ENCODE measurements at places on chromosomes 5 and 9.

DNA sequence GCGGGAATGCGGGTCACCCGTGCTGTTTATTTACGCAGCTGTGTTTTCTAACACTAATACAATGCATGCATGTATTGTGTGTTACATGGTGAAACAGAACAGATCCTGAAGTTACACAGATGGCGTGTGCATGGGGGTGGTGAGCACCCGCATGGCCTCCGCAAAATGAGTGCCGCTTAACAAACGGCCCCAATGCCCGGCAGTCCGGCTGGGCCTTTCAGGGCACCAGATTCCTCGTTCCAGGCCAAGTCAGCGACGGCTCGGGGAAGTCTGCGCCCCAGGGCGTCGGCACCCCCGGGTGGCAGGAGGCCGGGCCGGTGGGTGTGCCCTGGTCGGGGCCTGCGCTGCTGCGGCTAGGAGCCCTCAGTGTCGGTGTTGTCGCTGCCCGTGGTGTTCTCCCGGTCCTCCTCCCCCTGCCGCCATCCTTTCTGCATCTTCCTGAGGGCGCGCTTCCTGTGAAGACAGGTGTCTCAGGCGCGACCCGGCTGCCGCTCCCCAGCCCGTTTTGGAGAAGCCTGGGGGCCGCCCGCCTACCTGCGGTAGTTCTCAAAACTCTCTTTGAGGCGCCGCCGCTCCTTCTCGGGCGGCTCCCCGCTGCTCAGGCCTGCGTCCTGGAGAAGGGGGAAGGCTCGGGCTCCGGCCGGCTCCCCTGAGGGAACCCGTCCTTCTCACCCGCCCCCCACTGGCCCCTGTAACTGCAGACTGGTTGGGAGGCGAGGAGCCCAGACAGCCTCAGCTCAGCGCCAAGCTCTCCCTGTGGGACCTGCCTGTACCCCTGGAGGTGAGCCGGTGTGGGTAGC is 605 bp upstream of the DNLZ start:
- no peak for DNase-seq

DNA sequence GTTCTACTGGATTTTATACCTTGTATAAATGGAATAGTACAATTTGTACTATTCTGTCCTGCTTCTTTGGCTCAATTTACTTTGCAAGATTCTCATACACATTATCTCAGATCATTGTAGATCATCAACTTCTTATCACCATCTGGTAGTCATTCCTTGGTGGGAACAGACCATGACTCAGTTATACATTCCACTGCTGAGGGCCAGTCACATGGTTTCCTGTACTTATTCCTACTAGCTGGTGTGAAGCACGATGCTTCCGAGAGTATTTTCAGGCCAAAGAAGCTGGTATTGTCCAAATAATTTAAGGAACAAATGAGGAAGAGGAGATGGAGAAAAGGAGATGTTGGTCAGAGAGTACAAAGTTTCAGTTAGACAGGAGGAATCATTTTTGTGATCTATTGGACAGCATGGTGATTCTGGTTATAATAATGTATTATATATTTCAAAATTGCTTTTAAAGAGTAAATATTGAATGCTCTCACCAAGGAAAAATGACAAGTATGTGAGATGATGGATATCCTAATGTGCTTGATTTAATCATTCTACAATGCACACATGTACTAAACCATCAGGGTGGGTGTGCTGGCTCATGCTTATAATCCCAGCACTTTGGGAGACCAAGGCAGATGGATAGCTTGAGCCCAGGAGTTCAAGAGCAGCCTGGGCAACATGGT is 124.1 kb downstream of the SYK start:
- DNase-seq: no peak

GRCh38 chr5:135195270-135195608 is 161.2 kb upstream of the PITX1 start:
- no peak for DNase-seq

DNA sequence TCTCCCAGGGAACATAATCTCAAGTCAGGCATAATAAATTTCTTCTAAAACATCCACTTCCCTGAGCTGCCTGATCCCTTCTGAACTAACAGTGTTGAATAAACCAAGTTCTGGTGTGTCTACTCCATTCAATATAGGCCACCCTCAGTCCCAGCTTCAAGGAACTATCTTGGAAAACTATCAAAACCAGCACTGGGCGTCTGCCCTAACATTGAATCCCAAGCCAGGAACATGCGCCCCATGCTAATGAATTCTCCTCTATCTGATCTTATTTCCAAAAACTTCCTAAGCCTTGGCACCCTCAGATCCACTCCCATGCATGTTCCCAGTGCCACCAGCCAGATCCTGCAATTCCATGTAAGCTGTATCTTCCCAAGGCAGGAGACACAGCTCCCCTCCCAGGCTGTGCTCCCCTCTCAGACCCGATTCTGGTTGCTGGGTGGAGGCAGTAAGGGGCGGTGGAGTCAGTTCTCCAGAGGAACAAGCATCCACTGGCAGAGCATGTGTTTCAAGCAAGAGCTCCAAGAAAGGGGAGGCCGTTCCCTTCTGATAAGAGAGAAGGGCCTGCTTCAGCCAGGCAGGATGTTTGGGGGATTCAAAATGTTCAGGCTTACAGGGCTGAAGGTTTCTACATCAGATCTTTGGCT is 13.1 kb upstream of the FOXI1 start:
- DNase-seq: no peak

DNA sequence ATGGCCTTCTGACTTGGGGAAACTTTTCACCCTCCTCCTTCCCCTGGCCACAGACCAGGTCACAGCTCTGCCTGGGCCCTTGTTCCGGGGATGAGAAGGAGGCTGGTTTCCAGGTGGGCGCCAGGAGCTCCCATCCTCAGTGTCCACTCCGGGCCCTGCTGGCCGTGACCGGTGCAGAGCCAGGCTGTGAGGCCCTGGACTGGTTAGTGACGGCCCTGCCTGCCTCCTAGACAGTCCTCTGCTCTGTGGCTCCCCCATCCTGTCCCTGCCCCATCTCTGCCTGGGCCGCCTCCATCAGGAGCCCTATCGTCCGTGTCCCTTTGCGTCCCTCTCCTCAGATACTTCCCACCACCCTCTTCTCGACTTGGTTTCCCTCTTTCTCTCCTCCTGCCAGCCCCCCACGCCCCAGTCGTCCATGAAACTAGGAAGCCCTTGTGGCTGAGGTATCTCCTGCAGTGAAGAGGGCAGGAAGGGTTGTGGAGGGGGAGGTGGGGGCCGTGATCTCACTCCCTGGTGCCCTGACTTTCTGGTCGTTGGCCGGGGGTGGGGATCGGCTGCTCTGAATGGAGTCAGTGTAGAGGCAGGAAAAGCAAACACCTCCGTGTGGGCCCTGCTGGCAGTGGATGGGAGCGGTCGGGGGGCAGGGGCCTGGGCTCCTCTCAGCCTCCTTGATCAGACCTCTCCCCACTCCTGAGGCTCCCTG is 15.4 kb upstream of the CERCAM start:
- DNase-seq: no peak

DNA sequence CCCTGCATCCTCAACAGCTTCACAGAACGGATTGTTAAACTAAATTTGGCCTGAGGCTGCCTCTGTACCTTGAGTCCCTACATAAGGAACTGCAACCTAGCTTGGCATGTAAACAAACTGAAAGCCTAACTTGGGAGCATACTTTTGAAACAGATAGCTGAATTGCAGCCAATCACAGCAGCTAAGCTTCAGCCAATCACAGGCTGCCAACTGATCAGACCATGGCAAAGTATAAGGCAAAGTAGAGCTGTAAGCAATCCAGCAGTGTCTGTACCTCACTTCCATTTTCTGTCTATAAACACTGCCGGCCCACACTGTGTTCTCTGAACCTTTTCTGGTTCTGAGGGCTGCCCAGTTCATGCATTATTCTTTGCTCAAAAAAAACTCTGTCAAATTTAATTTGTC is 8.9 kb upstream of the ZNF483 start:
- no peak for DNase-seq

- no peak for DNase-seq
Observed at GRCh38 chr9:89625721-89626687, 21.2 kb downstream of the GADD45G start.

GRCh38 chr5:52702877-52703276 is 84.8 kb upstream of the ITGA1 start:
- no peak for DNase-seq

DNA sequence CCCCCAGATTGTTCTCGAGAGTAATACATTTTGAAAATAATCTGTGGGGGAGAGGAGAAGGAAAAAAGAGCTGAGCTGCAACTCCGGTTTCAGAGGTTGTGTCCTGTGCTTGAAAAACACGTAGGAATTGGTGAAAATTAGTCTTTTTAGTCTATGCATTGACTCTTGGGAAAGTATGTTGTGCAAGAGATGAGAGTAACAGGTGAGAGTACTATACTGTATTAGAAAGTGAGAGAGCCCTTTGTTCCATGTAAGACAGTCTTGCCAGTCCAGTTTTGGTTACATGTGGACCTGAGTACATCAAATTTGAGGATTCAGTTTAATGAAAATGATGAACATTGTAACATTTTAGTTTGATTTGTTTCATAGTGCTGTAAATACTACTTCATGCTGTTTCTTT is 27.8 kb downstream of the ERBIN start:
- no peak for DNase-seq

- DNase-seq: no peak
Observed at GRCh38 chr9:78826527-78826926, 529.6 kb downstream of the PSAT1 start.

- DNase-seq: no peak
Observed at GRCh38 chr9:8036914-8037524, 237.4 kb upstream of the DMAC1 start.

GRCh38 chr9:98375138-98375726 is 119.8 kb upstream of the TBC1D2 start:
- no peak for DNase-seq

DNA sequence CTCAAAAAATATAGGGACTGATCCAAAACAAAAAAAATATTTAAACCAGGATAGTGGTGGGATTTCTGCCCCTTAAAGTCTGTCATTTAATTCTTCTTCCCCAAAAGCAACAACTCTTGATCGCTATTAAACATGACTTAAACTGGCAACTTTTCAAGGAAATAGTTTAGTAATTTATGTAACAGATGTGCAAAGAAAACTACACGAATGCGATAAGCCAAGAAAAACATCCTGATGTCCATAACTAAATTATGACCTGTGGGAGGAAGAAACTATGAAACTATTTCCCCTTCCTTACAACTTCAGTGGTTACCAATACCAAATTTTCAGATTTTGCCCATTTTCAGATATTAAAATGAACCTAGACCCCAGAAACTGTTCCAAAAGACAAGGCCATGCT is 31.5 kb downstream of the CLINT1 start:
- no peak for DNase-seq

DNA sequence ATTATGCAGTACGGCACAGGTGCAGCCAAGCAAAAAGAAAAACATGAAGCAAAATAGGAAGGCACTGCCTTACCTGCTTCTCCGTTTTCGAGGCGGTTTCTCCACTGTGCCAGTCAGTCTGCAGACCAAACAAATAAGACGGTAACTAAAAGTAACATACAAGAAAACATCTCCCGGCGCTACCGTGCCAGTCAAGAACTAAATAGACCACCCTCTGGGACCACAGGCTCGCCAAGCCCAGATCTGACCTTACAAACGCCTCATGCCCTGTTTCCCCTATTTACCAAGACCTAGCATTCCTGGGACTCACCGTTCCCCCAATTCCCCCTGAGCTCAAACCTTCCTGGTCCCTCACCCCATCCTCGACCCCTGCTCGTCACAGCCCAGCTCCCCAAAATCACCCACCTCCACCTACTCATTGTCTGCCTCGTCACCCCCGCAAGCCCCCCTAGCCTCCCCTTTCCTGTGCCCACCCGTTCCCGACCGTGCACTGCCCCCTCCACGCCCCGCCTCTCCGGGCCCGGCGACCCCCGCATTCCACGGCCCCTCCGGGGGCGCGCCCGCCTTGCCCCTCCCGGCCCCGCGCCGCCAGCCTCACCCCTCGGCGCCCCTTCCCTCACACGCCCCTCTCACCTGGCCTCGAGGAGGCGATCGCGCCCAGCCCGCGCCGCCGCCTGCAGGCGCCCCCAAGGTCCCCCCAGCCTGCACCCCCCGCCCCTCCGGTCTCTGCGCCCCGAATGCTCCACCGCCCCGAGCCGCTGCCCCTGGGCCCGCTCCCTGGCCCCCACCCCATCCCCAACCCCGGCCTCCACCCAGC is 560 bp downstream of the SCAI start:
- no peak for DNase-seq

DNA sequence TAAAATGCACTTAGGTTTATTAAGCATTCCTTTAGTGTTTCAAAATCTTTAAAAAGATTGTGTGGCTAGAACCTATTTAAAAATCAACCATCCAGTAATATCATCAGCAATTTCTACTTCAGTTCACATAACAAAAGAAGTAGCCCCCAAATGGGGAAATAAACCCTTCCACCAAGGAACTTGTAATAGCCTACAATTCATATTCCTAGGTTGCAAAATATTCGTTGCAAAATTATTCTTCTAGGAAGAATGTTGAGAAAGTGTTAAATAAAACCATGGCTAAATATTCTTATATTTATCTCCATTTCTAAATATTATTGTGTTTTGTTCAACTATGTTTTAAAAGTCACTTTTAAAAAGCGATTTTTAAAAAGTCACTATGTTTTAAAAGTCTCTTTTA is 177.9 kb upstream of the PRLR start:
- no peak for DNase-seq

GRCh38 chr9:131843989-131844744 is 104.3 kb upstream of the RAPGEF1 start:
- no peak for DNase-seq

DNA sequence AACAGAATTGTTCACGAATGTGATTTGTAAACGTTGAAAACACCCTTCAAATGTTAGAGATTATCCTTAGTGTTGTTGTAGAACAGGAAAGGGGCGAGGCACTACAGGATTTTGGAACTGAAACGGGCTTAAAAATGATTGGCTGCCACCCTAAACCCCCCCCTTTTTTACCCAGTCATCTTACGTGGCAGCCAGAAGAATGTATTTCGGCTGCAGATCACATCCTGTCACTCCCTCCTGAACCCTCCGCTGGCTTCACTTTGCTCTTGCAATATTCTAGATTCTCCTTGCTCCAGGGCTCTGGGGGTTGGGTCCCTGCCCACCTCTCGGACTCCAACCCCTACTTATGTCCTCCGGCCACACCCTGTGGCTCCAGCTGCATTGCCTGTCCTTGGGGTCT is 13.9 kb upstream of the UNC5A start:
- no peak for DNase-seq

DNA sequence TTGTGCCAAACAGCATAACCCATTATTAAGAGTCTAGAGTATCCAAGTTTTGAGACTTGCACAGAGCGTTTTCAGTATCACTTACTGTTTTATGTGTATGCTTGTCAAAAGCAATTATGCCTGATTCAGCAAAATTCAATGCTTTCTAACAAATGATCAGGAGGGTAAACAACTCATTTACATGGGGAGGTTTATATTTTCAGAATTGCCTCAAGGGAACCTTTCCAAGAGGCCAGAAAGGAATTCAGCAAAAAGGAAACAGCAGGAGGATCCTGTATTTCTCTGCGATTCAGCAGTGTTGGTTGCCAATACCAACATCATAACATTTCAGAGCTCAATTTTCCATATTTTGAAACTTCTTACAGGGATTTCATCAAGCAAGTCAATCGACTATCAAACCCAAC is 69.3 kb upstream of the DAB2 start:
- DNase-seq: no peak

DNA sequence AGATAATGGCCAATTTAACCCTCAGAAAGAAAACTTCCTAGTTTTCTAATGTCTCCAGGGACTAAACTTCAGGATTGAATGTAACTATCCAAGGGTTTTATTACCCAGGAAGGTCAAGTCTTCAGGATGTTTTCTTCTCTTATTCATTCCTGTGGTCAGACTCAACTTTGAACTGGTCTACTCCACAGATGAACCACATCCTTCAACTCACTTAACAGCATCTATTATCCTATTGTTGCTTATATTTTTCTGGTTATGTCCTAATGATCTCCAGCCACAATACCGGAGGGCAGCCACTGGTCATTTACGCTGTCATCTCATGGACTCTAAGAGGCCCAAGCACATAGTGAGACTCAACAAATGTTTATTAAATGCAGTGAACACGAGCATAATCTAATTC is 47.2 kb upstream of the LIFR start:
- DNase-seq: no peak

All from adrenal gland (tissue), 19 donors.